ENCODE measurements at places on chromosomes 16 and 17.

DNA sequence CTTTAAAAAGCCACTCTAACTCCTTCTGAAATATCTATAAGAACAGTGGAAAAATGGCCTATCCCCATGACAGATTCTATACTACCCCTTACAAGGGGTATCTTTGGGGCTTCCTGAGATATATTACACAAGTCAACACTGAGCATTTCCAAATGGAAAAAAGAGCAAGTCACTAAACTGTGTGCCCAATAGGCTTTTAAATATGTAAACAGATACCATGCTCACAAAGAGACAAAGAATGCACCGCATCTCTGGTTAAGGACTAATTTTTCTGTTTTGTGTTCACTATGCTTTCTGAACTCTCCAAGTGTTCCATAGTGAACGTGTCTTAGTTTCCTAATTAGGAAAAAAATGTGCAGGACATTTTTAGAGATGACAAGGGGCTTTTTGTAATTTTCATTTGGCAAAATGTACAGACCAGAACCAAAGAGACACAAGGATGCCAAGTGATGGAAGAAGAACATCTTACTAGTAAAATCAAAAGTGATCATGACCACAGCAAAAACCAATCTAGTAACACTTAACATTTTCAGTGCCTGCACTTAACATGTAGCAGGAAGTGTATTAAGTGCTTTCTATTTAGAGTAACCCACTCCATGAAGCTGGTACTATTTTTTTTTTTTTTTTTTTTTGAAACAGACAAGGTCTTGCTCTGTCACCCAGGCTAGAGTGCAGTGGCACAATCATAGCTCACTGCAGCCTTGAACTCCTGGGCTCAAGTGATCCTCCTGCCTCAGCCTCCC lies 21.5 kb downstream of the MYH11 start:
- no peak for DNase-seq

- peak; percentile 18 for DNase-seq
Observed at GRCh38 chr17:4407851-4408250, 25.9 kb upstream of the SPNS3 start.

- DNase-seq = no peak
Observed at GRCh38 chr16:35525979-35526590, 2066.7 kb downstream of the TP53TG3F start.

- DNase-seq = no peak
Observed at GRCh38 chr17:21082001-21082436, 39.2 kb upstream of the USP22 start.

DNA sequence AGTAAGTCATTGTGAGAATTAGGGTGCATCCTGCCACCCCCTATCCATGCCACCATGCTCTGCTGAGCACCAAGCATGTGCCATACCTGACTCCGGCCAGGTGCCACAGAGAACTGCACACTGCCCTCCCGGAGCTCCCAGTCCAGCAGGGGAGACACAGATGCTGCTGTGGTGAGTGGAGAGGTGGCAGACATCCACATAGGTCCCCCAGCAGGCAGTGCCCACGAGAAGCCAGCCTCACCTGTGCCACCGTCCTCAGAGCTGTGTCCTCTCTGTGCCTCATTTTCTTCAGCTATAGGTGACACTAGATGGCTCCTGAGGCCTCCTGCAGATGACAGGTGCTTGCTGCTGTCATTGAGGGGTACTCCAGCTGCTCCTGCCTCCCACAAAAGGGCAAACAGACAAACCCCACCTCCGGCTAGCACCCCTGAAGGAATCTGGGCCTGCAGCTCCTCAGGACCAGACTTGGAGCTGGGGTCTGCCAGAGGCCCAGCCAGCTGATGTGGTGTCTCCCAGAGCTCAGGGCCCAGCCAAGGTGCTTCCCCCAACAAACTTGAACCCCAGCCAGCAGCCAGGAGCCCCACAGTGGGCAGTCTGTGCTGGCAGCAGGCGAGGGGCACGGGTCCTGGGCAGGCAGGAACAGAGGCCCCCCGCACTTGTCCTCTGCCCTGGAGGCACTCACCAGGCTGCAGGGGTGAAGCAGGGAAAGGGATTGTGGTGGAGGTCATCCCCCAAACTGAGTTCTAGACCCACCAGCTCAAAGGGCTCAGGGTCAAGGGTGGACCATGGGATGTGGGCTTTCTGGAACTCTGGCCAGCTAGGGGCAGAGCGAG lies 17.1 kb downstream of the FOXJ1 start:
- DNase-seq = no peak

GRCh38 chr16:85376292-85377095 lies 236.6 kb upstream of the GSE1 start:
- no peak for DNase-seq

DNA sequence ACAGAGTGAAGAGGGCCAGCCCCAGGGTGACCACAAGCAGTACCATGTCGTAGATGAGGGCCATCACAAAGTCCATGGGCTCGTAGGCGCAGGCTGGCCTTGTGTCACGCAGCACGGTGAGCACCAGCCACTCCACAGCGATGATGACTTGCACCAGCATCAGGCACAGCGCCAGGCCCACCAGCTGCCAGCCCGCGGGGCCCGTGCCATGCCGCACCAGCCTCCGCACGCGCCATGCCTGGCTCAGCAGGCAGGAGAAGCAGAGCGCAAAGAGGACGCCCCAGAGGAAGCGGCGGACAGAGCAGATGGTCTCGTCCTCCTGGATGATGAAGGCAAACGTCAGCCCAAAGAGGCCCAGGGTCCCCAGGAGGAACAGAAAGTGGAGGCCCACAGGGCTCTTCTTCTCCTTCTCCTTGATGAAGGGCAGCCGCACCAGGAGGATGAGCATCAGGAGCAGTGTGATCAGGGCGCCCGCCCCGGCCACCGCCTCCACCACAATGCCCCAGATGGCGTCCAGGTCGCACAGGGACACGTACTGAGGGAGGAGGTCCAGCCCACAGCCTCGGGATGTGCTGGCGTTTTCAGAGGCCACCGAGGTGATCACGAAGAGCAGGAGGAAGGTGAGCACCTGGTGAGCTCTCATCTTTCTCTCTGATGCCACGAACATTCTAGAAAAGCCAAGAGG lies 12.3 kb downstream of the GPRC5B start:
- no peak for DNase-seq

DNA sequence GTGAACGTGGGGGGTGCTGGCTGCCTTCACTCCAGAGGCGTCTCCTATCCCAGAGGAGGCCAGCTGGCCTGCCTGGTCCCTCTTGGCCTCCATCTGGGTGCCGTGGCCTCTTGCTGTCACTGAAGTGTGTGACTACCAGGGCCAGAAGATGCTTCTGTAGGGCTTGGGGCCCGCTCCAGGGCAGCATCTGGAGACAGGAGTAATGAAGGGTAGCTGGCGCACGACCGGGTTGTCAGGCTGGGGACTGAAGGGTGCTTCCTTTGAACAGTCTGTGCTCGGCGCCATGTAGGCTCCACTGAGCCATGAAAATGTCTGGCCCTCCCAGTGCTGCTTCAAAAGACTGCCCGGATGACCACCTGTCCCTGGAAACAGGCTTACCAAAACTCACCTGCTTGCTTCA lies 31.3 kb downstream of the ASIC2 start:
- no peak for DNase-seq

DNA sequence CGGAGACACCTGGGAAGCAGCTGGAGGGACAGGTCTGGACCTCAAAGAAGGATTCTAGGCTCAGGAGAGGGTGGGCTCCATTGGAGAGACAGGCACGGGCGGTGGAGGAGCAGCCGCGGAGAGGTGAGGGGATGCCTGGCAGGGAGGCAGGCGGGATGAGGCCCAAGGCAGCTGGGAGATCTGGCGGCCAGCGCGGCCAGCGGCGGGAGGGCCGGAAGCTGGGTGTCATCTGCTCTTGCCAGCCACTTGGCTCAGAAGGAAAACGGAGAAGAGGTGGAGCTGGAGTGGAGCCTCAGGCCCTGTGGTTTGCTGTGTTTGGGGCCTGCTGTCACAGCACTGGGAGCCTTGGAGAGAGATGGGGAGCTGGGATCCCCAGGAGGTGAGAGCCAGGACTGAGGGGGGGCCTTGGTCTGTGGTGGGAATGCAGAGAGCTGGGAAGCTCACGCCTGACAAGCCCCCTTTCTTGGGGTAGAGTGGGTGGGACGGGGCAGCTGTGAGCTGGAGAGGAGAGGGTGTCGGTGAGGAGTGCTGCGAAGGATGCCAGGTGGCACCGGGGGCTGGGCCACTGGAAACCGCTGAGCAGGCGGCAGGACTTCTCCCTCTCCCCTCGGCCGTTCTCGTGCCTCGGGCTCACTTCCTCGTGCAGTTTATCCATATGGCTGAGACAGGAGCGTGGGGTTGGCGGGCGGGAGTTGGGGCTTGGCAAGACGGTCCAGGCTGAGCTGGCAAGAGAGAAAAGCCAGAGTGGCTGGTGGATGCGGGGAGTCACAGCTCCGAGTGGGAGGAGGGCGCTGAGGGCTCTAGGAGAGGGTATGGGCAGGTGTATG lies 8.0 kb downstream of the TBC1D24 start:
- peak; percentile 55 for DNase-seq

GRCh38 chr17:11925262-11926021 lies 71.8 kb downstream of the ZNF18 start:
- no peak for DNase-seq

- no peak for DNase-seq
Observed at GRCh38 chr16:48526058-48526957, 83.7 kb downstream of the N4BP1 start.

DNA sequence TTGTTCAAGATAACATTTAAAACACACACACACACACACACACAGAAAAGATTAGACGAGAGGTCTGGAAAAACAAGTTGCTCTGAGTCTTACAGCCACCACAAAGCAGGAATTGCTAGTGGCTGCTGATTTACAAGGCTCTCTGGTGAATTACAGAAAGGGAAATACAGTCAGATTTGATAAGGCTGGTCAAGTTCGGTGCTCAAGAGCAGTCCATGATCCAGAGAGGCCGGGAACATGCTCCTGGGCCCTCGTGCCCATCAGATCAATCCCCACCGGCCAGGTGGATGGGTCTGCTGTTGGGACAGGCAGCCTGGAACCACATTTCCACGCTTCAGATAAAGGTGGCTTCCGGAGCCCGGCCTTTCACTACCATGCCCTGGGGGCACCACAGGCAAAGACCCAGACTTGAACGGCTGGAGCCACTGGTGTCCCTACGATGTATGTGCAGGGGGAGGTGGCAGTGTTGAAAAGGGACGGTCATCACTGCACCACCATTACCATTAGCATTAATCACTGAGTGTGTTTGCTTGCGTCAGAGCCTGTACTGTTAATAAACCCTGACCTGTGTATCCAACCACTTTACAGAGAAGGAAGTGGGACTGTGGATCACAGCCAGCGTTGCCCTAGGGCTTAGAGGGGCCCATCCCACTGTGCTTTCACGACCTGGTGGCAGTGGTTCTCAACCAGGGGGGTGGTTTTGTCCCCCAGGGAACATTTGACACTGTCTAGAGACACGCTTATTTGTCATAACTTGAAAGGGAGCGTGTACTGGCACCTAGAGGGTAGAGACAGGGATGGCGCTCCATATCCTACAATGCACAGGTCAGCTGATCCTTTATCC lies 95.1 kb downstream of the XYLT1 start:
- no peak for DNase-seq

DNA sequence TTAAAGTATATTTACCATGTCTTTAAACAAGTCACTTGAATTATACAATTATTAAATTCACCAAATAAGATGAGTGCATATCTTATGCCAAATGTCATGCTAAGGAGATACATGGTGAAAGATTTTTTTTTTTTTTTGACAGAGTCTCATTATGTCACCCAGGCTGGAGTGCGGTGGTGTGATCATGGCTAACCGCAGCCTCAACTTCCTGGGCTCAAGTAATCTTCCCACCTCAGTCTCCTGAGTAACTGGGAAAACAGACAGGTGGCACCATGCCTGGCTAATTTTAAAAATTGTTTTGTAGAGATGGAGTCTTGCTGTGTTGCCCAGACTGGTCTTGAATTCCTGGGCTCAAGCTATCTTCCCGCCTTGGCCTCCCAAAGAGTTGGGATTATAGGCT lies 149.0 kb upstream of the GOT2 start:
- no peak for DNase-seq

GRCh38 chr17:12821376-12821940 lies 32.2 kb downstream of the ARHGAP44 start:
- DNase-seq = peak; percentile 54

DNA sequence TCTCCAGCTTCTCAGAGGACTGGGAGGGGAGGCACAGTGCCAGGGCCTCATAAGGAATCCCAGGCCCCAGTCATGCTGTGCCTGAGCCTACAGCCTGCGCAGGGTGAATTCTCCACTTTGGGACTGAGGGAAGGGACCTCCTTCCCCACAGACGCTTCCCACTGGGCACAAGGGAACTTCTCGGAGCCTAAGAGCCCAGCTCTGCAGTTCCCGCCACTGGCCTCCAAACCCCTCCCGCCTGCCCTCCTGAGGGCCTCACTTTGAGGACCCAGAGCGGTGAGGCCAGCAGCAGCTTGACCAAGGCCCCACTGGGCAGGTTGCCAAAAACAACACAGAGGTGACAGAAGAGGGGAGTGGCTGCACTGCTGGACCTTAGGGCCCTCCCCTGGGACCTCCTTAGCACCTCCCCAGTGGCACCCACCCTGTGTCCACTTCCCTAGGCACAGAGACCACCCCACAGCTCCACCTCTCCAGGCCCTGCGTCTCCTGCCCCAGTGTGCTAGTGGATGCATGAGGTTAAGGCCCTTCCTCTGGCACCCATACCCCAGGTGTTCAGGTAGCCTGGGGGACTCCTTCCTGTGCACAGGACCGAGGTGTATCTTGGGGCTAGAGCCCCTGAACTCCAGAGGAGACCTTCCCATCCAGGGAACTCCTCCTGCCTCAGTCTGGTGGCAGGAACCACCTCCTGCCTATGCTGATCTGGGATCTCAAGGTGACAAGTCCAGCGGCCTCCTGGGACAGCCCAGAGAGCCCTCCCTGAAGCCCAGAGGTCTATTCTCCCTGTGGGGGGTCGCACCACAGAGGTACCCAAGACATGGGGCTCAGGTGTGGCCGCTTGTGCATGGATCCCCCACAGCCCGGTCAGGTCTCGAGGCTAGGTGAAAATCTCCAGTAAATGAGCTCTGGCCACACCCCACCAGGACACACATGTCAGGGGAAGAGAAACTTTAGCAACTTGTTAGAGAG lies 3.4 kb downstream of the CASKIN2 start:
- no peak for DNase-seq

DNA sequence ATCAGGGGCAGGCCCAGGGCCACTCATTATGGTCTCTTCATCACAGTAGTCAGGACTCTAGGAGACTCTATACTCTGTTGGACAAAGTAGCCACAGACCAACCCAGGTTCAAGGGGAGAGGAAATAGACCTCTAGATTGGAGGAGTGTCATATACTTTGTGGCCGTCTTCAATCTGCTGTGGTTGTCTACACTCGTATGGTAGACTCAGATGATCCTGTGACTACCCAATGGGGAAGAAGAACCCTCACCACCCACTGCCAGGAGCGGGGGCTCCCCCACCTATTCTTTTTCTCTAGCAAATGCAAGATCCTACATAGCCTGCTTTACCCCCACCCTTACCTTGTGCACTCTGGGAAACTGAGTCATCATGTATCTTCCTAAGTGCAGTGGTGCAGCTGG lies 80.5 kb downstream of the KSR1 start:
- DNase-seq = no peak

DNA sequence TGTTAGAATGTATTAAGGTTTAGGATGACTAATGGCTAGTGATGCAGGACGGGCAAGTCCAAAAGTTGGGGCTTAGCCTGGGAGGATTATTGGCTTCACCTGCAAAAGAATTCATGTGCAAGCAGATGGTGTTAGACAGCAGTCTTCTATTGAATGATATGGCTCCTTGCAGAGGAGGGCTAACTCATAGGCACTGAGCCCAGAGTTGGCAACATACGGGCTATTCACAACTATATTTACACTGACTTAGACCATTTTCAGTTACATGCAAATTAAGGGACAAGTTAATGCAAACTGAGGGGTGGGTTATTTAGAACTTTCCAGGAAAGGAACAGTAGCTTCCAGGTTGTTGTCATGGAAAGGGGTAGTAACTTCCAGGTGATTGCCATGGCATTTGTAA lies 1017.1 kb upstream of the EEF2KMT start:
- no peak for DNase-seq

Data from fibroblast of pulmonary artery (primary cell).